Naive B cell (primary cell): ENCODE measurements at places on chromosomes 1 and 21. TPM values are rescaled to one million over a fixed set of nuclear protein-coding genes. Genes with fewer than 3 reads are reported as not detected.

DNA sequence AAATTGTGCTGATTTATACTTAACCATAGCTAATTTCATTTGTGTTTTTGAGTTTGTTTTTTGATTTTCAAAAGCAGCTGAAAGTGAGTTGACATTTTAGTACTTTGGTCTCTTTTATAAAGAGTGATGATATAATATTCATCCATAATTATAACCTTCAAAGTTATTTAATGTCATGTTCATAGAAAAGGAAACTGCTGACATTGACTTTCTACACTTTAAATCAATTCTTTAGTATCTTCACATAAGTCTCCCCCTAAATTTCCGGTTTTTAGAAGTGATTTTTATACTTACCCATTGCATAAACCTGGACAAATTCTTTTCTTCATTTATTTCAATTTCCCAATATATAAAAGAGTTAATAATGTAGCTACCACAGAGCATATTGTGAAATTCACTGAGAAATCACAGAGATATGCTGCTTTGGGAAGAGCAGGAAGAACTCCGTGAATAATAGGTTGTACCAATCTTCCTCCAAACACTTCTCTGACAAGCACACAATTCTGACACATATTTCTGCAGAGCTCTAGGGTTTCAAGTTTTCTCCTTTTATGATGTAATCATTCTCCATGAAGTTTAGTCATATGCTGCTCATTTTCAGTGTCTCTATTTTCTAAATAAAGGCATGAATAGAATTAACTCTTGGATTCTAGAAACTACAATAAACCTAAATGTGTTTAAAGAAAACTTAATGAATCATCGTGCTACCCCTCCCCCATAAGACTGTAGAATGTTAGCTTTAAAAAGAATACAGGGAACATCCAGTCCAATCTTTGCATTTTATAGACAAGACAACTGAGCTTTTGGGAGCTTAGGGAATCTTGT lies 25.6 kb upstream of the CDC42BPA start:
- no peak for DNase-seq
- H3K27ac ChIP-seq: no peak overlapping the region
- no peaks in the 10 kb centered on the region for H3K36me3 ChIP-seq
- H3K27me3 ChIP-seq: no peaks in the 10 kb centered on the region
- no peak overlapping the region for H3K4me3 ChIP-seq

GRCh38 chr1:222095606-222096475 lies 354.0 kb upstream of the DUSP10 start:
- no peak overlapping the region for H3K27ac ChIP-seq
- H3K36me3 ChIP-seq: no peaks in the 10 kb centered on the region
- peak; percentile 27 for DNase-seq
- H3K4me1 ChIP-seq: no peaks in the 10 kb centered on the region

CFHR4 gene
- not detected for polyA plus RNA-seq

- H3K36me3 ChIP-seq: no peaks in the 10 kb centered on the region
- DNase-seq: peak; percentile 42
- peak overlapping the region; percentile 89 for H3K27ac ChIP-seq
- H3K27me3 ChIP-seq: no peaks in the 10 kb centered on the region
- H3K4me3 ChIP-seq: peak overlapping the region; percentile 89
- H3K4me1 ChIP-seq: peaks cover 20% of the 10 kb centered on the region
These were observed 6.7 kb upstream of the FAM167B start for GRCh38 chr1:32240140-32240951.

DNA sequence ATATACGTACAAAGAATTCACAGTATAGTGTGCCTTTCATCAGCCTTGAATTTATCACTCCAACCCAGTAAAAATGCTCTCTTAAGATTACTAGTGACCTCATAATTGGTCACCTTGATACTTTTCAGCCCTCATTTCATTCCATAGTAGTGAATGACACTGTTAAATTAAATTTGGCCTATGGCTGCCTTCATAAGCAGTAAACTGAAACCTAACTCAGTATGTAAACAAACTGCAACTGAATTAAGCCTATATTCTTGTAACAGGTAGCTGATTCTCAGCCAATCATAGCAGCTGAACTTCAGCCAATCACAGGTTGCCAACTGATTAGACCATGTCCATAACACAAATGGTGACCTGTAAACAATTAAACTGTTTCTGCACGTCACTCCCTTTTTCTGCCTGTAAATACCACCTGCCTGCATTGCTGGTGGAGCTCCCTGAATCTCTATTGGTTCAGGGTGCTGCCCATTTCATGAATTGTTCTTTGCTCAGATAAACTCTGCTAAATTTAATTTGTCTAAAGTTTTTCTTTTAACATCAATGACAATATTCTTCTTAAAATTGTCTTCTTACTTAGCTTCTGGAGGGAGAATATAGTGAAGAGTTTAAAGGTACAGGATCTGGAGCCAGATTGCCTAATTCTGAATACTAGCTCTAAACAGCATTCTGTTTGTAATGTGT lies 24.0 kb upstream of the CAMSAP2 start:
- no peaks in the 10 kb centered on the region for H3K36me3 ChIP-seq
- no peak overlapping the region for H3K27ac ChIP-seq
- H3K4me3 ChIP-seq: no peak overlapping the region
- H3K27me3 ChIP-seq: peaks cover 22% of the 10 kb centered on the region
